DND-41 (cell line): ENCODE measurements at places on chromosomes 6 and 20.

GRCh38 chr20:46998477-46999240 lies 104.0 kb downstream of the EYA2 start:
- H3K27me3 ChIP-seq = peaks cover 17% of the 10 kb centered on the region
- no peak overlapping the region for H3K27ac ChIP-seq
- no peak overlapping the region for H3K4me3 ChIP-seq
- no peak for DNase-seq
- no peaks in the 10 kb centered on the region for H3K4me1 ChIP-seq

DNA sequence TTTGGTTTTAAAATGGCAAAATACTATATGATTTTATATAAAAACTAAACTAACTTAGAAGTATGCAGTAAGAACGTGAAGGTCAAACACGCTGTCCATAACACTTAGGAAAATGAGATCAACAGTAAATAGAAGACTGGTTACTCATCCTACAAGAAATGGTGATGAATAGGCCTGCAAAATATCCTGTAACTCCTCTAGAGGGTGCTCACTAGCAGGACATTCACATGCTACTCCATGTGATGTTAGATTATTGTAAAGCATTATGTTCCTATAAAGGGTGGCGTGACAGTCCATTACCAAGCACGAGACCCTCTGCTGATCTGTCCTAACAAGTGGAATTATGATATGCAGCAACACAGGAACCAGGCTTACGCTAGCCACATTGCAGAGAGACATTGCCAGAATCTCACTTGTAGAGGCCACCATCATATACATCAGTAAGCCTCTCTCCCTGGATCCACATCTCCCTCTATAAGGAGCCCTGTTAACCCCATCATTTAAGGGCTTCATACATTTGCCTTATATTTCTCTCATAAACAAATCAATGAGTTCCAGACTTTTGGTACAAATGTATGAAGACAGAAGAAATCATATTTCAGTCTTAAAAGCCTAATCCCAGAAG lies 18.0 kb upstream of the DEFB129 start:
- no peaks in the 10 kb centered on the region for H3K4me1 ChIP-seq
- no peak overlapping the region for H3K27ac ChIP-seq
- no peak overlapping the region for H3K4me3 ChIP-seq
- peaks cover 31% of the 10 kb centered on the region for H3K27me3 ChIP-seq
- peak; percentile 20 for DNase-seq

GRCh38 chr6:39084506-39084905 lies 30.5 kb downstream of the SAYSD1 start:
- no peak overlapping the region for H3K4me3 ChIP-seq
- H3K27ac ChIP-seq = no peak overlapping the region
- H3K27me3 ChIP-seq = no peaks in the 10 kb centered on the region
- DNase-seq = no peak
- H3K36me3 ChIP-seq = no peaks in the 10 kb centered on the region
- no peaks in the 10 kb centered on the region for H3K4me1 ChIP-seq

GRCh38 chr6:46440141-46440540 lies 51.1 kb downstream of the RCAN2 start:
- H3K27me3 ChIP-seq = peaks cover 3% of the 10 kb centered on the region
- no peak overlapping the region for H3K4me3 ChIP-seq
- H3K36me3 ChIP-seq = no peaks in the 10 kb centered on the region
- H3K4me1 ChIP-seq = no peaks in the 10 kb centered on the region
- DNase-seq = no peak

DNA sequence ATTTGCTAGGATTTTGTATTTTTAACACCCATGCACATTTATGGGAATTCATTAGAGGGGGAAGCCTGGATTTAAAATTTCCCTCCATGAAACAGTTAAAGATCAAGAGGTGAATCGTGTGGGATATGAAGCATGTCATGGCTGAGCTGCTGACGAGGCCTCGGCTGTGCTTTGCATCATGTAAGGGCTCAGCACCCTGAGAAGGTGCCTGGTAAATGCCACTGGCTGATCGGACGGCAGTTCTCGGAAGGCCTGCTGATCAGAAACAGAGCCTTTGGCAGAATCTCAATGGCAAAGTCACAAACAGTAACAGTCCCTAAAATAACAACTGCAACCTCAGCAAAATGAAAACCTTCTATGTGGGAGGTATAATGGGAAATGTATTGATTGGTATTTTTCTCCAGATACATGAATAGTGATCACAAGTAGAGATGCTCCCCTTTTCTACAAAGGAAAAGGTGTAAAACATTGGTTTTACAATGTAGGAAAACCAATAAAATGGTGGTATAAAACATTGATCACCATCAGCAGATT lies 53.0 kb upstream of the FUCA2 start:
- H3K36me3 ChIP-seq = no peaks in the 10 kb centered on the region
- H3K4me3 ChIP-seq = no peak overlapping the region
- no peak overlapping the region for H3K27ac ChIP-seq
- H3K27me3 ChIP-seq = peaks cover under 1% of the 10 kb centered on the region
- no peaks in the 10 kb centered on the region for H3K4me1 ChIP-seq

DNA sequence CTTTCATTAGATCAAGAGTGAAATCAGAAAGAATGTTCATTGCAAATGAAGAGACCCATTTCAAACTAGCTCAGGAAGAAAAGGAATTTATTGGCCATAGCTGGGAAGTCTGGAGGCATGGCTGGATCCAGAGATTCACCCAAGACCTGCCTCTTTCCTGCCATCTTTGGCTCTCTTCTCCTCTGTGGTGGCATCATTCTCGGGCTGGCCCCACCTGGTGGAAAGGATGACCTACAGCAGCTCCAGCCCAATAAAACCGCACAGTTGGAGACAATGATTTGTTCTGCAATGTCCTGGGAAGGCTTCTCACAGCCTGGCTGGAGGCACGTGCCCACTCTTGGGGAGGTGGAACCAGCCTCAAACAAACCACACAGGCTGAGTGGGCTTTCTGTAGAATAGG lies 18.1 kb upstream of the FERMT1 start:
- no peaks in the 10 kb centered on the region for H3K36me3 ChIP-seq
- no peaks in the 10 kb centered on the region for H3K4me1 ChIP-seq
- H3K27ac ChIP-seq = no peak overlapping the region
- no peak overlapping the region for H3K4me3 ChIP-seq
- peak; percentile 21 for DNase-seq

- no peak overlapping the region for H3K4me3 ChIP-seq
- no peaks in the 10 kb centered on the region for H3K27me3 ChIP-seq
- no peak for DNase-seq
- H3K4me1 ChIP-seq = no peaks in the 10 kb centered on the region
Measured at GRCh38 chr20:25295386-25296093, 47.7 kb downstream of the PYGB start.

DNA sequence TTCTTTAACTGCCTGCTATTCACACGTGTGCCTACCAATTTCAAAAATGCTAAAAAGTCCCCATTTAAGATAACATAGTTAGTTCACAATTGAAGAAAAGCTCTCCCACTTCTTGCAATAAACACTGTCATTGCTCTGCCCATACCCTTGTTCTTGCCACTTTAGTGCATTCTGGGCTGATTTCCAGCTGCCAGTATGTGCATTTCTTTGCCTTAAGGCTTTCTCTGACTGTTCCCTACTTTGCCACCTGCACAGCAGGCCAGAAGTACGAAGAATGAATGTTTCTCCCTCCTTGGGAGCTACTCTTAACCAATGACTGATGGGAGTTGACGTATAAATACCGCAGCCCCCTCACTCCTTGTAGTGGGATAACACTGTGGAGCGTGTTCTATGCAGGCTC lies 16.0 kb upstream of the ATRN start:
- H3K36me3 ChIP-seq = no peaks in the 10 kb centered on the region
- DNase-seq = no peak
- no peaks in the 10 kb centered on the region for H3K4me1 ChIP-seq
- no peak overlapping the region for H3K4me3 ChIP-seq
- no peak overlapping the region for H3K27ac ChIP-seq
- H3K27me3 ChIP-seq = peaks cover 33% of the 10 kb centered on the region

- no peak for DNase-seq
- H3K4me3 ChIP-seq = no peak overlapping the region
- H3K4me1 ChIP-seq = no peaks in the 10 kb centered on the region
- H3K36me3 ChIP-seq = no peaks in the 10 kb centered on the region
Measured at GRCh38 chr6:124964764-124965105, 2.5 kb downstream of the RNF217 start.

- DNase-seq = no peak
- H3K4me1 ChIP-seq = no peaks in the 10 kb centered on the region
- H3K36me3 ChIP-seq = no peaks in the 10 kb centered on the region
- no peak overlapping the region for H3K4me3 ChIP-seq
Measured at GRCh38 chr6:132736239-132736638, 21.5 kb downstream of the VNN2 start.

GRCh38 chr6:68732423-68732822 lies 97.3 kb downstream of the ADGRB3 start:
- no peaks in the 10 kb centered on the region for H3K27me3 ChIP-seq
- DNase-seq = no peak
- no peaks in the 10 kb centered on the region for H3K36me3 ChIP-seq
- no peaks in the 10 kb centered on the region for H3K4me1 ChIP-seq
- no peak overlapping the region for H3K27ac ChIP-seq

GRCh38 chr20:46135856-46136633 lies 17.9 kb downstream of the CD40 start:
- H3K4me1 ChIP-seq = no peaks in the 10 kb centered on the region
- peaks cover 43% of the 10 kb centered on the region for H3K27me3 ChIP-seq
- no peak overlapping the region for H3K4me3 ChIP-seq
- no peaks in the 10 kb centered on the region for H3K36me3 ChIP-seq
- no peak overlapping the region for H3K27ac ChIP-seq

DNA sequence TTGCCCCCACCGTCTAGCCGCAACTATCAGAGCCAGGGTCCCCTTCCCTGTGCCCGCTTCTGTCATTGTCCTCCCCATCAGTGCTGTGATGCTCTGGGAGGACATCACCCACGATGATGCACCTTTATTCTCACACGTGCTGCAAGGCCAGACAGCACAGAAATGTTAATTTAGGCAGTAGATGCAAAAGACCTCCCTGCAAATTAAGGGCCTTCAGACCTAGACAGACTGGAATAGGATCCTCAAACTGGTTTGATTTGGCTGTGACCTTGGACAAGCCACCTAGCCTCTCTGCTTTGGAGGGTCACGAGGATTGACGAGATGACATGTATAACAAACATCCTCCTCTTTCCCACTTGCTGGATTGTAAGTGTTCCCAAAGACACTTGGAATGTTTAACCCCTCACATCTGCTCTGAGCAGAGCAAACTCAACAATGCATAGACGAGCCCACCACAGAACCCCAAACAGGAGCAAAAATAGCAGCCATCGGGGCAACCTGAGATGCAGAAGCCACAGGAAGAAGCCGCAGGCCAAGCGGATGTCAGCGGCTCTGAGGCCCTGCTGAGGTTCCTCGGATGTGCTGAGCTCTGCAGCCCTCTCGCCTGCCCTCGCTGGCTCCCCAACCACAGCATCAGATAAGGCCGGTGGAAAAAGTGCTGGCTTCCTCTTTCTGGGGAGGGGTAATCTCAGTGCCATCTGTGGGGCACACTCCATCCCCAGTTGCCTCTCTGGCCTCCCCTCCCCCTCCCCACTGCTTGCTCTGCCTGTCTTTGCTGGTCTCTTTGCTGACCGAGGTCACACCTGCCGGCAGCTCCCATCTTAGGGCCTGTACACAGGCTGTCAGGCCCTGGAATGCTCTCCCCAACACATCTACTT lies 35.3 kb downstream of the TOX2 start:
- peaks cover 15% of the 10 kb centered on the region for H3K27me3 ChIP-seq
- H3K36me3 ChIP-seq = no peaks in the 10 kb centered on the region
- H3K27ac ChIP-seq = peak overlapping the region; percentile 68
- peaks cover 59% of the 10 kb centered on the region for H3K4me1 ChIP-seq

DNA sequence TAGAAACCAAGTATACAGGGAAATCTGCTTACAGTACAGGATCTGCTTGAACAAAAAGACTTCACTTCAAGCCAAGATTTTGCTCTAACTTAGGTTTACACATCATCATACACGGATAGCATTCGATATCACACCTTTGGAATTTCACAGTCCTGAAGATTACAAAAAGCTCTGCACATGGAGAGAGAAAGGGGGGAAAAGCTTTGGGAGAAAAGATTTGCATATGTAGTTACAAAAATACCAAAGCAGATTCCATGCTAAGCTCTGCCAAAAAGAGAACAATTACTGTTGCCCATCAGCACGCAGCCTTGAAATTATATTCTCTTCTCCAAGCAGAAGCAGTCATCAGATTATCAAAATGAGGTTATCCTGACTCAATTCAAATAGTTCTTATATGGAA lies 62.0 kb downstream of the HIVEP2 start:
- H3K4me1 ChIP-seq = peaks cover 11% of the 10 kb centered on the region
- H3K4me3 ChIP-seq = no peak overlapping the region
- H3K36me3 ChIP-seq = no peaks in the 10 kb centered on the region
- no peak for DNase-seq

GRCh38 chr20:37417617-37418467 lies 71.9 kb downstream of the SRC start:
- peaks cover 2% of the 10 kb centered on the region for H3K4me1 ChIP-seq
- no peak overlapping the region for H3K4me3 ChIP-seq
- H3K36me3 ChIP-seq = no peaks in the 10 kb centered on the region
- H3K27ac ChIP-seq = no peak overlapping the region
- DNase-seq = no peak
- H3K27me3 ChIP-seq = peaks cover 19% of the 10 kb centered on the region

DNA sequence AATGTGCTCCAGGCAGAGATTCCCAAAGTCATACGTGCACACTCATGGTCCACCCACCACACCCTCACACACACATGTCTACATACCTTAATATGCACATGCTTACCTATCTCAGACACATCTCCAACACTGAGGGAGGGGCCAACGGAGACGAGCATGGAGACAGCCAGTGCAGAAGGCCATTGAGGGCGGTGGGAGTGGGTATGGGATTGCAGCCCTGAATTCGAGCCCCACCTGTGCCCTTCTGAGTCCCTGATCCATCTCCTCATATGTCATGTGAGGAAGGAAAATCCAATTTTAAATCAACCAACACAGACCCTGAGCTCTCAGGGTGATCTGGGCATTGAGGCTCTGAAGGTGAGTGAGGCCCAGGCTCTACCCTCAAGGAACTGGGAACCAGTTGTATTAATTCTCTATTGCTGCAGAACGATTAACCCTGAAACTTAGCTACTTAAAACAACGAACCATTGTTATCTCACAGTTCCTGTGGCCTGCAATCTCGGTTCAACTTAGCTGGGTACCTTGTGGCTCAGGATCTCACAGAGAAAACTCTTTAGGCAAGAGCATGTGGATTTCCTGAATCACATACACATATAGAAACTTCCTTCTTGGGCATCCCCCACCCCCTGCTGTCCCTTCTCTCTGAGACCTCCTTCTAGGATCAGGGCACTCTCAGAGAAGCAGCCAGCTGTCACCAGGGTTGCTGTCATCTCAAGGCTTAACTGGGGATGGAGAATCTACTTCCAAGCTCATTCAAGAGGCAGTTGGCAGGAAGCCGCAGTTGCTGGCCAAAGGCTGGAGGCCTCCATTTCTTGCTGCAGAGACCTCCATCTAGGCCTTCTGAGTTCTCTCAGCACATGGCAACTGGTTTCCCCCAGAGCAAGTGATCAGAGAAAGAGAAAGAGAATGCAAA lies 28.3 kb downstream of the GLP1R start:
- H3K27me3 ChIP-seq = no peaks in the 10 kb centered on the region
- no peak overlapping the region for H3K27ac ChIP-seq
- H3K4me1 ChIP-seq = no peaks in the 10 kb centered on the region
- H3K4me3 ChIP-seq = no peak overlapping the region

DNA sequence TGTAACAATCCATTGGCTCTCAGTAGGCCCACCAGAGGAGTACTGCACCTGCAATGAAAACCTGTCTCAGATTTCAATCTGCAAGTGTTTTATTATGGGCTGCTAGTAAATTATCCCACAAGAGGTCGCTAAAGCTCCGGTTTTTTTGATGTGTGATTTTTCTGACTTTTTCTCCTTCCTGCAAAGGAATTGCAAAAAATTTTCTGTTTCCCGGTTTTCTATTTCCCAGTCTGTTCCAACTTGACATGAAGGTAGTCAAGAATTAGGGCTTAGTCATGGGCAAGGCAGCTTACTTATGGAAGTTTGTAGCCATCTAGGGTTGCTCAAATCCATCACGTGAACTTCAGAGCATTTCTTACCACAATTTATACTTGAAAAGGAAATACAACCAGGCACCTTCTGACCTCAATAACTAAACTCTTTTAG lies 38.5 kb upstream of the AHI1 start:
- no peak for DNase-seq
- peaks cover 3% of the 10 kb centered on the region; the same call in 1 of the 2 replicates for H3K4me1 ChIP-seq
- H3K27me3 ChIP-seq = peaks cover 19% of the 10 kb centered on the region
